ENCODE measurements at places on chromosomes 16 and 17.

- H3K27me3 ChIP-seq, result no peaks in the 10 kb centered on the region
- H3K36me3 ChIP-seq, result no peaks in the 10 kb centered on the region
- H3K4me3 ChIP-seq, result no peak overlapping the region
These were observed 215.6 kb downstream of the TMEM114 start for GRCh38 chr16:8374586-8375231.

DNA sequence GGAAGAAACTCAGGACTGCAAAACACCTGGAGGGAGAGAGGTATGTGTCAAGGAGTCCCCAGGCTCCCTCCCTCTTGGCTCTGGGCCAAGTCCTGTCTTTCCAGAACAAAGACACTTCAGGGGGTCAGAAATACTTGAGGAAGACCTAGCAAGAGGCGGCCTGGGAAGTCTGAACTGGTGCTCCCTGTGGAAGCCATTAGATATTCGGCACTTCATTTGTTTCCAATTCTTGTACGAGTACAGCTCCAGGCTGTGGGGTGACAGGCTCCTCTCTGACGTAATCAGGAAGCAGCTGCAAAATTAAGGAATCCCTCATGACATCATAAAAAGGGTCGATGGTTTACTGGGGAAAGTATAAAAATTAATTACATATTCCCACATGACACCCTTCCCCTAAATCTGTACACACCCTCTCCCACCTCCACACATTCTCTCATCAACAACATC is 108.7 kb downstream of the SMG6 start:
- H3K36me3 ChIP-seq, result peaks cover 28% of the 10 kb centered on the region
- H3K4me3 ChIP-seq, result no peak overlapping the region
- H3K27me3 ChIP-seq, result no peaks in the 10 kb centered on the region

DNA sequence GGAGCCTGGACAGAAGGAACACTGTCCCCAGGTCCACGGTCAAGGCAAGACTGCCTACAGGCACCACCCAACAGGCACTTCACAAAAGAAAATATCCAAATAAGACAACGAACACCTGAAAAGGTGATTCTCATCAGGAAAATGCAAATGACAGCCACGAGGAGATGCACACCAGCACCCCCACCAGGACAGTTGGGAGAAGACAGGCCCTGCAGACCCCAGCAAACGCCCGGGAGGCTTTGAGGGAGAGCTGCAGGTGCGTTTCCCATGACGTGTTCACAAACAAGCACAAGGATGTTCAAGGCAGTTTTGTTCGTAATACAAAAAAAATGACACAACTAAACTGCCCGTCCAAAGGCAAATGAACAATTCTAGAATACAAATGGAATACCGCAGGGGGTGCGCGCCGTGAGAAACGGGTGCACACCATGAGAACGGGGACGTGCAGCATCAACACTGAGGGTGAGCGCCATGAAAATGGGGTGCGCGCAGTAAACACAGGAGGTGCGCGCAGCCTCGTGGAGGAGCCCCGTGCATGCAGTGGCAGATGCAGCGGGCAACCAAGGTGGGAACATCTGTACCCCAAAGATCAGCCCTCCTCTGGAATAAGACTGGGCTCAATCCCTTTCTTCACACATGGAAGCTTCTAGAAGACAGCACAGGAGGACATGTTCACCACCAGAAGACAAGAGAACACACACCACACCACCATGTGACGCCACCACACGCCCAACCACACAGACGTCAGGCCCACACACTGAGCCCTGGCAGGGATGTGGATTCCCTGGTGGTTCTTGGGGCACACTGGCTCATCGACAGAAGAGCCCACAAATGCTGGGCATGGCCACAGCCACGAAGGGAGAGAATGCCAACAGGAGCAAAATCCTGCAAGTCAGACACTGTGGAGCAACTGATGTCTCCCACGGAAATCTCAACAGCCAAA is 91.2 kb downstream of the ZNF778 start:
- H3K27ac ChIP-seq, result no peak overlapping the region
- peaks cover 9% of the 10 kb centered on the region for H3K4me1 ChIP-seq
- no peak for DNase-seq
- no peak overlapping the region for H3K4me3 ChIP-seq
- peaks cover 10% of the 10 kb centered on the region for H3K36me3 ChIP-seq
- H3K27me3 ChIP-seq, result no peaks in the 10 kb centered on the region

GRCh38 chr17:67436233-67436632 is 59.2 kb downstream of the PITPNC1 start:
- peaks cover 12% of the 10 kb centered on the region for H3K4me1 ChIP-seq
- H3K4me3 ChIP-seq, result no peak overlapping the region
- peak overlapping the region; percentile 40 for H3K27ac ChIP-seq
- no peak for DNase-seq

GRCh38 chr17:37031493-37032083 is 82.8 kb downstream of the AATF start:
- H3K27me3 ChIP-seq, result no peaks in the 10 kb centered on the region
- no peaks in the 10 kb centered on the region for H3K4me1 ChIP-seq
- no peaks in the 10 kb centered on the region for H3K36me3 ChIP-seq
- DNase-seq, result no peak
- no peak overlapping the region for H3K27ac ChIP-seq

DNA sequence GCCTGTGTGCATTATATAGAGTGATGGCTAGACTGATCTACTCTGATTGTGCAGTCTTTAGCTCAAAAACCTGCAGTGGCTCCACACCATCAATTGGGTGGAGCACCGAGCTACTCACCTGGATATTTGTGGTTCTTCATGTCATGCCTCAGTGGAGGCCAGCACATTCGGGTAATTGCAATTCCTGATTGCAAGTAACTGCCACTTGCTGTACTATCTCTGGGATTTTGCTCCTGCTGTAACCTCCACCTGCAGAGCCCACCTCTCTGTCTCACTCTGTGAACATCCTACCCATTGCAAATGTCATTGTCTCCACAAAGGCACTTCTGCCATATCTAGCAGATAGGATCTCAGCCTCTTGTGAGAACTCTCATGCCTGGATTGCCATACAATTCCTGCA is 1.7 kb upstream of the CCL1 start:
- no peaks in the 10 kb centered on the region for H3K27me3 ChIP-seq
- H3K27ac ChIP-seq, result no peak overlapping the region
- DNase-seq, result no peak
- H3K36me3 ChIP-seq, result no peaks in the 10 kb centered on the region
- H3K4me1 ChIP-seq, result no peaks in the 10 kb centered on the region

GRCh38 chr17:10075919-10076318 is 122.5 kb downstream of the GAS7 start:
- no peak overlapping the region for H3K27ac ChIP-seq
- H3K27me3 ChIP-seq, result no peaks in the 10 kb centered on the region
- no peaks in the 10 kb centered on the region for H3K36me3 ChIP-seq
- no peak overlapping the region for H3K4me3 ChIP-seq
- H3K4me1 ChIP-seq, result peaks cover 22% of the 10 kb centered on the region
- no peak for DNase-seq

- no peaks in the 10 kb centered on the region for H3K36me3 ChIP-seq
- no peak overlapping the region for H3K27ac ChIP-seq
- no peak for DNase-seq
- H3K4me3 ChIP-seq, result no peak overlapping the region
- H3K27me3 ChIP-seq, result no peaks in the 10 kb centered on the region
These were observed 21.2 kb upstream of the TAOK1 start for GRCh38 chr17:29368926-29369325.

DNA sequence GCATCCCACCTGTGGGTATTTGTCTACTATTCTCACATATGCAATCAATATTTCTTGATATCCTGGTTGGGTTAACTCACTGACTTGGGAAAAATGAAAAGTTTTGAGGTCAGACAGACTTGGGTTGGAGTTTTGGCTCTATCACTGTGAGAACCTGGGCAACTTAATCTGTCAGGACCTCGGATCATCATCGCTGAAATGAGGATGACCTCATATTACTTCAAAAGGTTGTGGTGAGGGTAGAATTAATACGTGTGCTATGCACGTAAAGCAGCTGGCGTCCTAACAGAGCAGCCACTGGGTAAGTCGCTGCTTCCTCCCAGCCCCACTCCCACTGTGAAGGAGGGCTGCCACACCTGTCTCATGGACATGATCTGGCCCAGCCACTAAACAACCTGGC is 57.3 kb downstream of the COG7 start:
- H3K4me3 ChIP-seq, result no peak overlapping the region
- H3K27ac ChIP-seq, result no peak overlapping the region
- no peaks in the 10 kb centered on the region for H3K4me1 ChIP-seq
- H3K36me3 ChIP-seq, result peaks cover 79% of the 10 kb centered on the region

GRCh38 chr17:37450112-37450511 is 39.6 kb upstream of the DUSP14 start:
- DNase-seq, result no peak
- H3K27me3 ChIP-seq, result no peaks in the 10 kb centered on the region
- H3K27ac ChIP-seq, result peak overlapping the region; percentile 74
- peaks cover 79% of the 10 kb centered on the region for H3K4me1 ChIP-seq
- H3K4me3 ChIP-seq, result no peak overlapping the region

DNA sequence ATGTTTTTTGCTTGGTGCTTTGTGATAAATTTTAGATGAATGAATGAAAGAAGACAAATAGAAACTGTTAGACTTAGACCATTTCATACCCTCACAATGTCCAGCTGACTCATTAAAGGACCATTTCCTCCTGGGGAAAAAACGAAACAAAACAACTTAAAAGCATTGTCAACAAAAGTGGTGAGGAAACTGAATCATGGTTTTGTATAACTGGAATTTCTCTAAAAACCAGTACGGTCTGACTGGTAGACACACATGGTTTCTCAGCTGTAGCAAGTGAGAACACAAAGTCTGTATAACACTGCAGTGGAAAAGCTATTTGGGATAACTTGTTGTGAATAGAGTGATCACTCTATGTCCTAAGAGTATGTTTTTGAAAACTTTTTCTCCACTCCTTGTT is 5.3 kb upstream of the DDX52 start:
- no peaks in the 10 kb centered on the region for H3K27me3 ChIP-seq
- no peak overlapping the region for H3K4me3 ChIP-seq
- H3K4me1 ChIP-seq, result peaks cover 19% of the 10 kb centered on the region
- no peaks in the 10 kb centered on the region for H3K36me3 ChIP-seq
- H3K27ac ChIP-seq, result no peak overlapping the region

DNA sequence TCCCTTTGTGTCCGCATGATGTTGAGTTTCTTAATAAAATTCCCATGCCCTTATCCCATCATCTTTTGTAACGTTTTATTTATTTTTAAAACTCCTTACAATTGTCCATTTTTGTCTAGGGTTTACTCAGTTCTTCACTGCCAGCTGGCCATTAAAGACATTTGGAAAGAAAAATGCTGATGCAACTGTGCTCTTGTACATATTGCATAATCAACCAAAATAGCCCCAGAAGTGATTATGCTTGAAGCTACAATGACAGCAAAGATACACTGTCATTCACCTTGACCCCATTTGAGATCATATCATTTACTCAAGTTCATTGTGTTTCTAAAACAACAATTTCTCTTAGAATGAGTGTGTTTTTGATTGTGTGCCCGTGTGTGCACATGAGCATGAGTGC is 1074.6 kb upstream of the RBFOX1 start:
- H3K4me1 ChIP-seq, result no peaks in the 10 kb centered on the region
- no peak for DNase-seq
- H3K36me3 ChIP-seq, result no peaks in the 10 kb centered on the region

DNA sequence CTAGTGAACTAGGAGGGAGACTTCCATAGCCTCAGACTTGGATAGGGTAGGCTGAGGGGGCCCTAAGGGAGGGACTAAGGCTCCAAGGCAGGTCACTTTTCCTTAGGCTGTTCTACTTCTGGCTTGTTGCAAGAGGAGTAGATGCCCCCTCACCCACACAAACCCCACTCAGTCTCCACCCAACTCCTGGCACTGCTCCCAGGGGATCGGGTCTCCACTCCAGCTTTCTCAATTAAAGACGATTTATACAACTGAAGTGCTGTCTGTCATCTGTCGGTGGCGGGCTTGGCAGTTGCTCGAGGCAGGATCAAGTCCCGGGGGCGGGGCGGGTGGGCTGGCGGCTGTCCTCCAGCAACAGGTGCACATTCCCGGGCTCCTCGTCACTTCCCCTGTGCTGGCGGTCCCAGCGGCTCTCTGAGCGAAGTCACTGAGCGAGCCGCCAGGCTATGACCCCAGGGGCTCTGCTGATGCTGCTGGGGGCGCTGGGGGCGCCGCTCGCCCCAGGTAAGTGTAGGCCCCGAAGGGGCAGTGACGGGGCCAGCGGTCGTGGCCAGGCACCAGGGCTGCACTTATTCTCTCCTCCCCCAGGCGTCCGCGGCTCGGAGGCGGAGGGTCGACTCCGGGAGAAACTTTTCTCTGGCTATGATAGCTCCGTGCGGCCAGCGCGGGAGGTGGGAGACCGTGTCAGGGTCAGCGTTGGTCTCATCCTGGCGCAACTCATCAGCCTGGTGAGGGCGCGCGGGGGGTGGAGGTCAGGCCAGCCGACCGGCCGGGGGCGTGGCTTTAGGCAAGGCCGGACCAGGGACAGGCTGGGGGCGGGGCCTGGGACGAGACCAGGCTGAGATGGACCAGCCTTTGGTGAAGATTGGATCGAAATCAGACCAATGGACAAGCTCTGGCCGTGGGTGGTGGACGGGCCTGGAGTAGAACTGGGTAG is at the start of gene CHRNB1:
Gene CHRNB1, plus strand, starts transcription at position 380 of the 937 bp plus-strand sequence. Its CDS starts 67 bp downstream, at position 447.
- peaks cover 4% of the 10 kb centered on the region for H3K27me3 ChIP-seq
- peak within 1 kb of the TSS; percentile 67 for H3K27ac ChIP-seq
- peaks cover 55% of the 10 kb centered on the region for H3K4me1 ChIP-seq
- peak within 1 kb of the TSS; percentile 42 for H3K4me3 ChIP-seq

DNA sequence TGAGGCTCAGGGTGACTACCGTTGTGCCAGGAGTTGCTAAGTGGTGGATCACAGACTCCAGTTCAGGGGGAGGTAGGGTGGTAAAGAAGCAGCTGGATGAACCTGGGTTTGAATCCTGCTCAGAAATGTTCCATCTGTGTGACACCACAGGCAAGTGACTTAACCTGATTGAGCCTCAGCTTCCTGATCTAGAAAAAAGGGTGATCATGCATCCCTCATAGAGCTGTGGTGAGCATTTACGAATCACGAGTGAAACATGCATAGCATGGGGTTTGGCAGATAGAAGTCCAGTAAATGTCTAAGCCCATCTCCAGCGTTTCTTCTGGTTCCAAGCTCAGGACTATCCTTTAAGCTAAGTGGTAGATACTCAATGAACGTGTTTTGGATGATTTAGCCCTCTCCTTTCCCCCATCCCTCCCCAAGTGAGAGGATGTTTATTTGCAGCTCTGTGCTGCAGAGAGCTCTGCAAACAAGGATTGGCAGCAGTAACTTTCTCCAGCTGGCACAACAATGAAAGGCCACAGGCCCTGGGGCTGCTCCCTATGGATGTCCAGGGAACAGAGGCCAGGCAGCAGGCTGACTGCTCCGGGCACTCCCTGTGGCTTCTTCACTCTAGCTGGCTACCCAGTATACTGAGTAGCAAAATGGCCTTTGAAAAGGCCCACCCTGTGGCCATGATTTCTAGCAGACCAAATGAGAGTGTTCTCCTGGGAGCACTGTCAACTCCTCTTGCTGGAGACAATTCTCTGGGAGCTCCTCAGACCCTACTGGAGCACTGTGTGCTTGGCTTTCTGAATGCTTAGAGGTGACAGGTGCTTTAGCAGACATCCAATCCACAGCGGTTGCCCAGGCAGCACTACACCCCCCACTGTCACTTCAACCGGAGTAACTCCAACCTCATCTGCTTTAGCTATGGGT is 21.3 kb downstream of the CA4 start:
- no peaks in the 10 kb centered on the region for H3K4me1 ChIP-seq
- H3K27me3 ChIP-seq, result no peaks in the 10 kb centered on the region
- no peak overlapping the region for H3K27ac ChIP-seq
- DNase-seq, result no peak
- no peak overlapping the region for H3K4me3 ChIP-seq

Data from esophagus squamous epithelium (tissue), 5 donors.